A549 treated with ZK216348 at 1 μM for 4 hours (cell line): ENCODE measurements at places on chromosomes 4 and X. TPM values are rescaled to one million over a fixed set of nuclear protein-coding genes. Genes with fewer than 3 reads are reported as not detected.

CFAP47 gene
- total RNA-seq, result not detected in 5 replicates

REPS2 gene
- 0.50 to 2.2 TPM (median 0.81 TPM) in 5 replicates for total RNA-seq

RHOXF2 gene
- total RNA-seq, result not detected in 5 replicates

TMSB15B gene
- 4.1 to 7.8 TPM (median 6.1 TPM) in 5 replicates for total RNA-seq

SLITRK4 gene
- not detected in 5 replicates for total RNA-seq
